Stomach (tissue), 19 donors: ENCODE measurements at places on chromosomes 6 and 20. TPM values are rescaled to one million over a fixed set of nuclear protein-coding genes. Genes with fewer than 3 reads are reported as not detected.

Gene FAXC
- 52.5 TPM for total RNA-seq

Gene TUBB2B
- total RNA-seq, result not detected

Gene CRIP3
- total RNA-seq, result not detected

Gene EMILIN3
- total RNA-seq, result 2.9 TPM

Gene ARMH2
- total RNA-seq, result not detected

Gene PREX1
- total RNA-seq, result 24.1 TPM

Gene POM121L2
- total RNA-seq, result not detected

Gene ACTL10
- total RNA-seq, result 1.2 TPM
